ENCODE measurements at places on chromosomes 2 and 18. TPM values are rescaled to one million over a fixed set of nuclear protein-coding genes. Genes with fewer than 3 reads are reported as not detected.

Gene DPP4
- 12.9 TPM for total RNA-seq

Gene KATNAL2
- total RNA-seq, result 0.45 TPM

Gene EVA1A
- total RNA-seq, result not detected

Gene ASB18
- total RNA-seq, result not detected

Gene CHRNG
- not detected for total RNA-seq

Gene SERPINB11
- total RNA-seq, result not detected

Gene MAPK4
- total RNA-seq, result not detected

Gene NT5C1B
- total RNA-seq, result not detected

Gene CROCC2
- not detected for total RNA-seq

Gene RAB17
- not detected for total RNA-seq

Gene PDE1A
- not detected for total RNA-seq

Gene SPC25
- total RNA-seq, result 32.0 TPM

Gene TNFRSF11A
- 3.5 TPM for total RNA-seq

Gene THSD7B
- not detected for total RNA-seq

Gene RUFY4
- total RNA-seq, result 1.8 TPM

Gene KLF7
- 32.2 TPM for total RNA-seq

Gene IL1A
- total RNA-seq, result 0.17 TPM

Gene IL36G
- not detected for total RNA-seq

Gene KCNJ3
- not detected for total RNA-seq

Gene LAMA1
- not detected for total RNA-seq

Gene CRYGD
- not detected for total RNA-seq

Gene PCARE
- total RNA-seq, result not detected

Gene RIT2
- total RNA-seq, result not detected

Gene TXNDC2
- not detected for total RNA-seq

Gene GALNT14
- total RNA-seq, result 1.5 TPM

Gene SLC40A1
- 3.8 TPM for total RNA-seq

Gene EVX2
- not detected for total RNA-seq

Gene REG3G
- not detected for total RNA-seq

Gene C1QL2
- not detected for total RNA-seq

Gene LYG2
- total RNA-seq, result not detected

Gene NT5DC4
- total RNA-seq, result not detected

Gene TRPM8
- total RNA-seq, result not detected

Gene RAX
- not detected for total RNA-seq

Gene CCBE1
- total RNA-seq, result not detected

Gene ZEB2
- 4.3 TPM for total RNA-seq

Gene TLX2
- 0.10 TPM for total RNA-seq

Gene SERPINB3
- not detected for total RNA-seq

Gene FKBP7
- total RNA-seq, result 2.2 TPM

Gene DNAJC27
- 6.0 TPM for total RNA-seq

Gene CACNB4
- 0.15 TPM for total RNA-seq

Gene KCNG2
- not detected for total RNA-seq
